ENCODE measurements at places on chromosomes 12 and 14.
A peak's percentile ranks its signal among the peaks of the same experiment; 100 is the strongest.

GRCh38 chr14:102923201-102923924 is 900 bp downstream of the AMN start:
- peak; percentile 13 for DNase-seq

- DNase-seq, result no peak
These were observed 23.2 kb downstream of the CCDC88C start for GRCh38 chr14:91394105-91395081.

GRCh38 chr14:21025371-21026273 is 761 bp upstream of the NDRG2 start:
- no peak for DNase-seq

DNA sequence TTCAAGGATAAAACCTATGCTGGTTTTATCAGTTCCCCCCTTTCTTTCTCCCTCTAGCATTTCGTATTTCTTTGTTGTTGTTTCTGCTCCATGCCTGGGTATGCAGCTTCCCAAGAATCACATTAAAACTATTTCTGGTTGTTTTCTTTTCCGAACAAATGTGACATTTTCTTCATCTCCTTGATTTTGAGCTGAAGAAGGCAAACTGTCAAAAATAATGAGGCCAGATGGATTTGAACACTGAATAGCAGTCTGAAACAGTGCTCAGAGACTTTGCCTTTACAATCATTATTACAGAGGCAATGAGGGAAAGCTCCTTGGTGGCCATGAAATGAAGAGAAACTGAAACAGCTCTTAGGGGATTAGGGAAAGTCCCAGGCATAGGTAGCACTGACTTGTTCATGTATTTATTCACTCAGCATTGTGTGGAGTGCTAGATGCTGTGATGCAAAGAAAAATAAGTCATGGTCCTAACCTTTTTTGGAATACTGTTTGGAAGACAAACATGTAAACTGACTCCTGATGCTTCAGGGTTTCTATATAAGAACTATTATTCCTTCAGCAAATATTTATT is 319.5 kb downstream of the FUT8 start:
- DNase-seq, result no peak

DNA sequence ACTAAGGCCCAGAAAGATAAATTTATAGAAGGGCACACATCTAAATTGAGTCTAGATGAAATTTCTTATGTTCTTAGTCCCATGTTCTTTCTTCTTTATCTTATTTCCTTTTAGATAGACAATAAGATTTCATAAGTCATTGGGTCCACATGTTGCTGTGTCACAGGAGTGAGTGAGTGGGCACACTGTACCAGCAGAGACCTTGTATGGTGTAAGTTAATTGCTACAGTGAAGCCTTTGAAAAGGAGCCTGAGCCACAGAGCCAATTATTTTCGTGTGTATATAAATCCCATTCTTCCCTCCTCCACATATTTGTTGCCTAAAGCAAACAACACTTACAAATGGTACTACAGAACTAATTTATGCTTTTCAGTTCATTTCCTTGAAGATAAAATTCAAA is 79.1 kb downstream of the GRIP1 start:
- DNase-seq, result no peak

- DNase-seq, result no peak
These were observed 44.0 kb upstream of the LRTM2 start for GRCh38 chr12:1776170-1776921.

DNA sequence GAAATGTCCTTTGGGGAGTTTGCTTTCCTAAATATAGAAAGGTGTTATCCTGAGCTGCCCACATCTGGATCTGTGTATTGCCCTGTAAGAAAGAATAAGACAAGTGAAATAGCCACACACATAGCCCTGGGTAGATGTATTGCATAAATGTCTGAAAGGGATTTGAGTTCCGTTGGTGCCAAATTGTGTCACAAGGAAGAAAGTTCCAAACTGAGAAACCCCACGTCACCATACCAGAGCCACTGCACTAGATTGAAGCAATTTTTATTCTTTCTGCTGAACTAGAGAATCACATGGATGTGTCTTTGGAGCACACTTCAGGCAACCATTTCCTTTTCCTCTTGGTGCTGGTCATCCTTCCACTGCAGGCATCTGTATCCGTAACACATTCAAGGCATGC is 5.0 kb downstream of the RNASE9 start:
- DNase-seq, result no peak

GRCh38 chr14:69887740-69888657 is 8.8 kb downstream of the SMOC1 start:
- no peak for DNase-seq

DNA sequence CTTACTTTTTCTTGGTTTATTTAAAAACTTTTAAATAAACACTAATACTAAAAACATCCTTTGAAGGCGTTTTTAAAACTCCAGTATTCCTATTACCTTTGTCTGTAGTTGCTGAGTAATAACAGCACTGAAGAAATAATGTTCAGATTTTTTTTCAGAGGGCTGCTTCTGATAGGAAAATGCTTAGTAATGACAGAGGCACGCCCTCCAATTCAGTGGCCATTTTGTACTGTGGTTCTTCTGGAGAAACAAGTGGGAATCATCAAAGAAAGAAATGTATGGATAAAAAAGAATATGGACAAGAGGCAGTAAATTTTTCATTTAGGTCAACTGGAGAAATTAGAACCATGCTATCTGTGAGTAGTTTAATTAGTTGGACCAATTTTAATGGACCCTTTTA is 13.6 kb downstream of the VEZT start:
- DNase-seq, result no peak

DNA sequence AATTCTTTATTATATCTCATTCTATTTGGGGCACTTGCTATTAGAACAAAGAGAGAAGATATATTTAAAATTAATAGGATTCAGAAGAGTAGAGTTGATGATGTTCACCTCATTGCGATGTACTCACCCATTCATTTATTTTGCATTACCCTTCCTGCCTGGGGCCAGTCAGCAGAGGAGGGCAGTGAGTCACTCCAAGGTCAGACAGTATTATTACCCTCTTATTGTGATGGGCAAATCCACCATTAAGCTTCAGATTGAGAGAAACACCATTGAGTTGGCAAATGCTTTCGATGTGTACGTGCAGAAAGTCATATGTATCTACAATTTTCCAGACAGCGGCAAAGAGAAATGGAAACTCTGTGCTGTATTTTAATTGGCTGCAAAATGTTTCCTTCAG is 134.2 kb downstream of the BICD1 start:
- DNase-seq, result no peak

- DNase-seq, result no peak
These were observed 1.2 kb downstream of the FUT8 start for GRCh38 chr14:65413739-65414045.

DNA sequence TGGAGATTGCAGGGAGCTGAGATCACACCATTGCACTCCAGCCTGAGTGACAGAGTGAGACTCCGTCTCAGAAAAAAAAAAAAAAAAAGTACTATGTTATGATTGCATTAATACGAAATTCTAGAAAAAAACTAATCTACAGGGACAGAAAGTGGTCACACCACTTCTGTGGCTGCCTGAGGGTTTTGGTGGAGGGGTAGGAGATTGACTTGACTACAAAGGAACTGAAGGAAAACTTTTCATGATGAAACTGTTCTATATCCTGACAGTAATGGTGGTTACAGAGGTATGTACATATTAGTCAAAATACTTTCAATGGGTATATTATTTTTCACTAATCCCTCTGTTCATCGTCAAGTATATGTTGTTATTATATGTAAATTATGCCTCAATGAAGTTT is 42.1 kb downstream of the FOXN3 start:
- DNase-seq, result no peak

- DNase-seq, result no peak
These were observed 20.2 kb downstream of the FBXL14 start for GRCh38 chr12:1573960-1574864.

GRCh38 chr12:27868139-27868538 is 88.1 kb upstream of the MANSC4 start:
- DNase-seq, result no peak

- DNase-seq, result no peak
These were observed 1.4 kb upstream of the GLRX5 start for GRCh38 chr14:95533391-95533821.

- no peak for DNase-seq
These were observed 62.3 kb upstream of the TMEM263 start for GRCh38 chr12:106893451-106893850.

DNA sequence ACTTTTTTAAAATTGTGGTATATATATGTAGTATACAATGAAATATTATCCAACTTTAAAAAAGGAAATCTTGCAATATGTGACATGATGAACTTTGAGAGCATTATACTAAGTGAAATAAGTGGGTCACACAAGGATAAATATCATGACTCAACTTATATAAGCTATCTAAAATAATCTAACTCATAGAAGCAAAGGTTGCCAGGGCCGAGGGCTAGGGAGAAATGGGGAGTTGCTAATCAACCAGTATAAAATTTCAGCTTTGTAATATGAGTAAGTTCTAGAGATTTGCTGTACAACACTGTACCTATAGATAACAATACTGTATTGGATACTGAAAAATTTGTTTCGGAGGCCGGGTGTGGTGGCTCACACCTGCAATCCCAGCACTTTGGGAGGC is 38.5 kb downstream of the TAOK3 start:
- no peak for DNase-seq

- DNase-seq, result peak; percentile 38
These were observed 14.2 kb downstream of the SEL1L start for GRCh38 chr14:81519200-81520011.

- no peak for DNase-seq
These were observed 38.3 kb upstream of the PNMA1 start for GRCh38 chr14:73752297-73752992.

GRCh38 chr14:28676479-28676878 is 90.1 kb upstream of the FOXG1 start:
- no peak for DNase-seq

DNA sequence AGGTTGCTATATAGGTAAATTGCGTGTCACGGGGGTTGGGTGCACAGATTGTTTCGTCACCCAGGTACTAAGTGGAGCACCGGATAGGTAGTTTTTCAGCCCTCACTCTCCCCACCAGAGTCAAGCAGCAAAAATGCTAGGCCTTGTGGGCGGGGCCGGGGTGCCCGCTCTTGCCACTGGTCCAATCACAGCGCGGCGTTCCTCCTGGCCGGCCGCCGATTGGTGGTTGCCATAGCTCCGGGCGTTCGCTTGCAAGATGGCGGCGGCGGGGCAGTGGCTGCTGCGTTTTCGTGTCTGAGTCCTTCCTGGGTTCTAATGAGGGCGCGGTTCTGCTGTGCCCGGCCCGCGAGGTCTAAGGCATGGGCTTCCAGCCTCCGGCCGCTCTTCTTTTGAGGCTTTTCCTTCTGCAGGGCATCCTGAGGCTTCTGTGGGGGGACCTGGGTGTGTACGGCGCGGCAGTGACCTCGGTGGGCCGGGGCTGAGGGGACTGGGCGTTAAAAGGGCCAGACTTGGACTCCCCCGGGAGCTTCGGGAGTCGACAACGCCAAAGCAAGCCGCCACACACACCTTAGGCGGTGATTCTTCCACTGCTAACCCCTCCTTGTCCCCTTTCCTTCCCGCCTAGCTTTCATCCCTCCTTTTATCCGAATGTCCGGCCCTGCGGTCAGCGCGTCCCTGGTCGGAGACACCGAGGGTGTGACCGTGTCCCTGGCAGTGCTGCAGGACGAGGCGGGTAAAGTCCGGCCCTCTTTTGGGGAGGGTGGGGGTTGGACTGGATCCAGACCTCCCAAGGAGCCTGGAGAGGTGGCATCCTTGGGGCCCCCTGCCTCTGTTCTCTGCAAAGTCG is at the start of gene TCTN2:
Gene TCTN2 (plus strand): TSS at position 232 of the 847 bp plus-strand sequence. CDS start 128 bp downstream, at position 360.
- peak; percentile 94 for DNase-seq

DNA sequence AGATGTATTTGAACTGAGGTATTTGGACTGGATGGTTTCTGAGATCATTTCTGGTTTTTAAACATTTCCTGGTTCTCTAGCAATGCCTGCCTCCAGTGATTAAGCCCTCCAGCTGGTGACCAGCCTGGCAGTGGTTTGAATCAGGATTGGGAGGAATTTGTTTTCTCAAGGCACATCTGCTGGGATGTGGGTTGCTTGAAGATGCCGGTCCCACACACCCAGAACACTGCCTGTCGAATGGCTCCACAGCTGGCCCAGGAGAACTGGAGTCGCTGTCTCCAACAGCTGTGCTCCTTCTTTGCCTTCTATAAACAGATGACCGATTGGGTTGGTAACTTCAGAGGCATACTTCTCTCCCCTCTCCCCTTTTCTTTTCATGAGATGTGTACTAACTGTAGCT is 258.0 kb upstream of the DDHD1 start:
- DNase-seq, result no peak

DNA sequence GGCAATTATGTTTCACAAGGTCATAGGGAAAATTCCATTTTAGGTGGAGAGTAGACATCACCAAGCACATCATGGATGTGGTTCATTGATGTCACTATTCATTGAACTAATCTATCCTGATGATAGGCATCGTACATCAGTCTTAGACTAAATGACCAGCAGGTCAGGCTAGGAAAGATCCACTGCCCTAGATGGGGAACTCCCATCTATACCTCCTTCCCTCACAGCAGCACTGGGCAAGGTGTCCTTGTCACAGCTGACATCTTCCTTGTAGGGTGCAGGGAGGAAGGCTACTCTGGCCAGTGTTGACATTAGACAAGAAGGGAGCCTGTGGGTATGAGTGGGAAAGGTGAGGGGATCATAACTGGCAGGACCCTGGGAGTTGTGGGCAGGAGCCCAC is 63.8 kb upstream of the CAPRIN2 start:
- DNase-seq, result no peak

GRCh38 chr12:83386527-83387264 is 700.0 kb downstream of the TMTC2 start:
- DNase-seq, result no peak

- peak; percentile 68 for DNase-seq
These were observed 30.2 kb upstream of the CIPC start for GRCh38 chr14:77067632-77068516.

GRCh38 chr14:54609576-54609975 is 42.6 kb downstream of the SAMD4A start:
- no peak for DNase-seq

DNA sequence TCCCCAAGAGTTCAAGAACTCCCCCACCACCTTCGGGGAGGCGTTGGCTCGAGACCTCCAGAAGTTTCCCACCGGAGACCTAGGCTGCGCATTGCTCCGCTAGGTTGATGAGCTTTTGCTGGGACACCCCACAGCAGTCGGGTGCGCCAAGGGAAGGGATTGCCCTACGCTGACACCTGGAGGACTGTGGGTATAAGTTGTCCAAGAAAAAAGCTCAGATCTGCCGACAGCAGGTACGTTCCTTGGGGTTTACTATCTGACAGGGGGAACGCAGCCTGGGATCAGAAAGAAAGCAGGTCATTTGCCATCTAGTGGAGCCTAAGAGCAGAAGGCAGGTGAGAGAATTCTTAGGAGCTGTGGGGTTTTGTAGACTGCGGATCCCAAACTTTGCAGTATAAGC is 98.8 kb downstream of the FRMD6 start:
- DNase-seq, result no peak

Data from CD8-positive, alpha-beta T cell (primary cell).